ENCODE measurements at places on chromosomes 7 and 10. TPM values are rescaled to one million over a fixed set of nuclear protein-coding genes. Genes with fewer than 3 reads are reported as not detected.

- no peak for DNase-seq
These were observed 27.0 kb downstream of the ADRB1 start for GRCh38 chr10:114070710-114071109.

AQP1 gene
- 152 TPM for polyA plus RNA-seq

- DNase-seq: no peak
These were observed 53.4 kb downstream of the TSPAN15 start for GRCh38 chr10:69504576-69505250.

MYL10 gene
- polyA plus RNA-seq: 0.55 TPM

DNA sequence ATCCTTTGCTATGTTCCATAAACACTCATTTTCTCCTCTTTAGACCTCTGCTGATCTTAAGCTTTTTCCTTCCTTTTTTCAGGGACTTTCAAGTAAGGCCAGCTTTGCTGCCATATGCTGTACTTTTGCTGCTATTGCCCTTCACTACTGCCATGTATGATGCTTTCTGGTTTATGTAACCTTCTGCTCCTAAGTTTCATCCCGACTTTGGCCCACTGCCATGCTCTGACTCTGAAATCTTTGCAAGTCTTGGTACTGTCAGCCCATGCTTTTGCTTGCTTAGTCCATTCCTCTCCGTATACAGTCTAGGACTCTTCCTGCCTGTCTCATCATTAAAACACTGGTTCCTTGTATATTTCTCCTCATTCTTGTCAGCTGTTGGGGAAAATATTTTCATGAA lies 152.4 kb downstream of the RNF133 start:
- DNase-seq: no peak

GNAT3 gene
- not detected for polyA plus RNA-seq

- no peak for DNase-seq
These were observed 13.7 kb downstream of the THSD7A start for GRCh38 chr7:11818281-11818680.

DNA sequence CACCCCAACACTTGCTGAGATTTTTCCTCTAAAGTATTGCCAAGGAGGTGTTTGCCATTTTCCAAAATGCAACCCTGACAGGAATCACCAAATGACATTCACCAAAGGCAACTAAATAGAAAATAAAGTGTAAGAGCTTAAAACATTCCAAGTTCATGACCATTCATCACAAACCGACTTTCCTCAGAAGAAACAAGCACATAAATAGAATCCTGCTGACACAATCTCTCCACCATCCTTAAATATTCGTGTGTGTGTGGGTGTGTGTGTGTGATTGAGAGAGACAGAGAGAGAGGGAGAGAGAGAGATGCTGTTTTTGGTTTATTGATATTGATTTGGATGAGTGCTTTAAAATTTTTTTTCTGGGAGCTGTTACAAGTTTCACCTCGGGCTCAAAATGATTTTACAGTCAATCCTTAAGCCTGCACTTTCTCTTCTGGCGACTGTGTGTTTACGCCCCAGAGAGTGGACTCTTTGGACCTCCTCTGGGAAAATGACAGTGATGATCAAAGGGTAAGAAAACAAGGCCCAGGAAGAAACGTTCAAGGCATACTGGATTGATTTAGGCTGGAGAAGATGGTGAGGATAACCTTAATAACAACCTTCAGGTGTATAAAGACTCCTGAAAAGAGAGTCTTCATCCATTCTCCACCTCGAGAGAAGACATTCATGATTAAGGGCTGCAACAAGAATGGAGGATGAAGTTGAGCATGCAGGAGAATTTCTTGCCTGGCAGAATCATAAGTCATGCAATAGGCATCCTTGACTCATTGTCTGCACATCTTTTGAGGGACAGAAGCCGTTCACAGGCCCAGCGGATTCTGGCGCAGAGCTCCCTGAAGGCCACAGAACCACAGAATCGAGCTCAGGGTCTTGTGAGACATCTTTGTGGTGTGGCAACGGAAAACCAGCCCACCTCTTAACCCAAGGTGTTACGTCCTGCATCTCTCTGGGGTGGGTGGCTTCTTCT lies 104.4 kb upstream of the FGFR2 start:
- no peak for DNase-seq

DNA sequence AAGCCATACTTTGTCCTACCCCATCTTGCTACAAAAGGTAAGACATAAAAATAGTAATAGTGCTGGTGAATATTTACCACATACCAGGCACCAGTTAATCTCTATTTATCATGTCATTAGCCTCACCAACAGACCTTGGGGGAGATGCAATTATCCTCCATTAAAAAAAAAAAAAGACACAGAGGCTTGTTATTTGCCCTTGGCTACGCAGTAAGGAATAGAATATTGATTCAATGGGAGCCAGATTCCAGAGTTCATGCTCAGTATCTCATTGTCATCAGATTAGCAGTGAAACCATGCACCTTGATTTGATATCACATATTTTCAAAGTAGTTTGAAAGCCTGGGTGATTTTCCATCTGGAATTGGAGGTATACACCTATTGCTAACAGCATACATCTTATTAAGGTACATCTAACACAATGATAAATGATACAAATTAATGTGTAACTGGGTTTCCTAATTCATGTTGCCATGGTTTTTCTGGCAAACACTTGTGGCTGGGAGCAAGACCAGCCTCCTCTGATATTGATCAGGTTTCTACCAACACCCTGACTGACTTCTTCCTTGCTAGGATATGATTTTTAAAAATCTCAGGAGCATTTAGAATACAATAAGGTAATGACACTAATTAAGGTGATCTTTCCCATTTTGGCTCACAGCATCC lies 67.1 kb upstream of the PRR15 start:
- no peak for DNase-seq

LIPN gene
- polyA plus RNA-seq: not detected

DNA sequence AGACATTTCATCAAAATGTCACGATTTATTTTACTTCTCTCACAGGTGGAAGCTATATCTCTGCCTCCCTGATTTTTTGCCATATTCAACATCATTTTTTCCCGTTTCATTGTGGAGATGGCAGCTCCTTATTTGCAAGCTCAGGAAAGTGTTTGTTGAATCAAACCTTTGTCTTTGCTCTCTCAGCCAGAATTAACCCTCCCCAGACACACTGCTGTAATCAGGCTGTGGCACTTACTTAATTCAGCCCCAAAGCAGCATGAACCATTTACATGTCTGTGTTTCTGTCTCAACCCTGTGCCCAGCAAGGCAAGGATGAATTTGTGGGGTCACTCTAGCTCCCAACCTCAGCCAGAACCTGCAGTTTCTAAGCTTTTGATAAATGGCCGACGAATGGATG lies 397.2 kb downstream of the TCERG1L start:
- DNase-seq: no peak

GRCh38 chr10:126058507-126058906 lies 162.1 kb downstream of the FANK1 start:
- DNase-seq: no peak

BAIAP2L1 gene
- polyA plus RNA-seq: 20.6 TPM

GRCh38 chr7:24891311-24891735 lies 88.7 kb downstream of the OSBPL3 start:
- DNase-seq: no peak

NCF1 gene
- 2.7 TPM for polyA plus RNA-seq

GRCh38 chr10:99525897-99526296 lies 6.8 kb upstream of the NKX2-3 start:
- DNase-seq: no peak

GRCh38 chr7:127922656-127923055 lies 108.6 kb downstream of the LRRC4 start:
- DNase-seq: no peak

CADPS2 gene
- polyA plus RNA-seq: 73.9 TPM

SLC26A3 gene
- 0.27 TPM for polyA plus RNA-seq

HOXA7 gene
- polyA plus RNA-seq: 4.8 TPM

DNA sequence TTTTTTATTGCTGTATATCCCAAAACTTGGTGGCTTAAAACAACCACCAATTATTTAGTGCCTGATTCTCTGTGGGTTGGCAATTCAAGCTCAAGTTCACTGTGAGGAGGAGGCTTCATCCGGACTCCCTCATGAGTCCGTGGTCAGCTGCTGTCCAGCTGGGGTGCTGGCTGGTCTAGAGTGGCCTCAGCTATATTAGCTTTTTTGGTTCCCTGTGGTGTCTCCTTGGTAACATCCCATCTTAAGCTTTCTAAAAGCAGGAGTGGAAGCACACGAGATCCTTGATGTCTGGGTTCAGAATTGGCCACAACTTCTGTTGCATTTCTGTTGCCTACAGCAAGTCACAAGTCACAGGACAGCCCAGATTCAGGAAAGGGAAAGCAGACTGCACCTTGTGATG lies 536.5 kb upstream of the FZD8 start:
- no peak for DNase-seq

- no peak for DNase-seq
These were observed 110.2 kb downstream of the SEM1 start for GRCh38 chr7:96599288-96599936.

- no peak for DNase-seq
These were observed 39.4 kb upstream of the ARHGAP21 start for GRCh38 chr10:24762966-24763623.

- no peak for DNase-seq
These were observed 4.9 kb downstream of the IFIT1B start for GRCh38 chr10:89382757-89383156.

- DNase-seq: no peak
These were observed 146.5 kb downstream of the NOC3L start for GRCh38 chr10:94216201-94216600.

DNA sequence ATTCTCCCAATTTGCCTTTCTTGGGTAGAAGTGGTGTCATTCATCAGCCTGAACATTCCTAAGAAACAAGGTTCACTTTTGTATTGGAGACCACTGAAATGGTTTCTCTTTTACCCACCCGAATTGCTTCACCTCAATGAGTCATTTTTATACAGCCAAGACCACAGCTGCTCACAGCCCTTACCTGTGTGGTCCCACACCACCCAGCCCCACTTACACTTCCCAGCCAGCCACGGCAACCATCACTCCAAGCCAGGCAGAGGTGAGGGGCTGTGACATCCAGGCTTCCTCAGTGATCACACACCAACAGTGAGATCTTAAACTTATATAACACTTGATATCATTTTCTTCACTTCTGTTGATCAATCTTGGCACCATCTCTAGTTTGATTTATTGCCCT lies 20.7 kb downstream of the OR13A1 start:
- DNase-seq: no peak

HECW1 gene
- 3.4 TPM for polyA plus RNA-seq

GRCh38 chr7:27424749-27425148 lies 182.1 kb downstream of the EVX1 start:
- no peak for DNase-seq

DNA sequence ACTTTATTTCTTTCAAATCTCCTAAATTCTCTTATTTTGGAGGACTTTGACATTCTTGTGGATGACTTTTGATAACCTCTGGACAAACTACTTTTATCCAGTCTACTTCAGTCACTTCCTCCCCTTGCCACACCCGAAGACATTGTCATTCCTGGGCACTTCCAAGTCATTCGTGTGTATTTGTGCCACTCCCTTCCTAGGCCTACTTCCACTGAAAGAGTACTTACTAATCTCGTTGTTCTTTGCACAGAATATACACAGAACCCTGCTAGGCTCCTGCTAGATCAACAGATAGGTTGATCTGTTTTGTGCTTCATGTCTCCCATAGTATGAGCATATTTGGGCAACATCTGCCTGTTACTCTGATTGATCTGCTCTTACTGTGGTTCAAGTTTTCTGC lies 355.4 kb downstream of the HGF start:
- no peak for DNase-seq

Data from right lung (tissue), 10 donors.